Activated T-helper 1 cell treated with anti-CD3 and anti-CD28 coated beads, Interleukin-2, amount 50 U/mL, for 16 hours (primary cell): ENCODE measurements at places on chromosomes 6 and 20.

DNA sequence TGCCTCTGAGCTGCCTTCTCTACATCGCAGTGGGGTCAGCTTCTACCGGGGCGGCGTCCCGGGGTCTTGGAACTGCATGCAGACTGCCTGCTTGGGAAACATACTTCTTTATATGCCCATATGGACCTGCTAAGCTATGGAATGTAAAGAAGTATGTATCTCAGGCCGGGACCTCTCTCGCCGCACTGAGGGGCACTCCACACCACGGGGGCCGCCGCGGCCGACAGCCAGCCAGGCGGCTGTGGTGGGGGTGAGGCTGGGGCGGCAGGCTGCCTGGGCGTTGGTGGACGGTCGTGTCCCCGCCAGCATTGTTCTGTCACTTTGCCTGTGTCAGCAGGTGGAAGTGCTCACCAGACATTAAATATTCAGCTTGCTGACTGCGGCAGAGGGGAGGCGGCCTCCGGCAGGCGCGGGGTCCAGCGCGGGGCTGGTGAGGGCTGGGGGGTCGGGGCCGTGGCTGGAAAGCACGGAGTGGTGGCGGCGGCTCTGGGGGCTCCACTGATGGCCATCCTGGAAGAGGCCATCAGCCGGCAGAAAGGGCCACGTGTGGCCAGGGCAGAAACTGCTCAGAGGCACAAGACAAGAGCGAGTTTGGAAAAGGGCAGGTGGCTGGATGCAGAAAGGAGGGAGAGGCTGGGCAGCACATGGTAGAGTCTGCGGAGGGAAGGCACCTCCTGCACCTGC, 78.6 kb upstream of the GATA5 start:
- DNase-seq, result no peak

- DNase-seq, result no peak
Measured at GRCh38 chr20:55632592-55632991, 372.7 kb downstream of the CBLN4 start.

- no peak for DNase-seq
Measured at GRCh38 chr6:56416247-56416646, 168.9 kb upstream of the COL21A1 start.

GRCh38 chr6:138161338-138162110, at the start of gene ARFGEF3:
TSS of gene ARFGEF3 (plus strand) at chr6:138161939. CDS start at chr6:138162087, 148 bp downstream.
- no peak for DNase-seq

GRCh38 chr20:40960521-40960956, 68.1 kb upstream of the TOP1 start:
- no peak for DNase-seq

DNA sequence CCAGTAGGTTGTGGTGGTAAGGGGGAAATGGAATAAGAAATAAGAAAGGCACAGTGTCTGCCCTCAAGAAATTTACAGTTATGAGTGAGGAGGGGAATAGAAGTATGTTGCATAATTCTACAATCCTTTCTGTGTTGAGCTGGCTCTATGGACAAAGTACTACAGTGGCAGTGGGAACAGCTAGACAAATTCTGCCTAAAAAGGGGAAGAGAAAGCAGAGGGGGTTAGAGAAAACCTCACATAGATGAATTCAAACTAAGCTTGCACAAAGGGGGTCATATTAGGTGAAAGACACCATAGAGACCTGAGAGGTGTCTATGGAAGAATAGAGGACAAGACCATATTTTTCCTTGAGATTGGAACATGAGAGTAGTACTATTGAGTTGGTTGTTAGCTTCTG, 146.9 kb upstream of the VGLL2 start:
- no peak for DNase-seq

DNA sequence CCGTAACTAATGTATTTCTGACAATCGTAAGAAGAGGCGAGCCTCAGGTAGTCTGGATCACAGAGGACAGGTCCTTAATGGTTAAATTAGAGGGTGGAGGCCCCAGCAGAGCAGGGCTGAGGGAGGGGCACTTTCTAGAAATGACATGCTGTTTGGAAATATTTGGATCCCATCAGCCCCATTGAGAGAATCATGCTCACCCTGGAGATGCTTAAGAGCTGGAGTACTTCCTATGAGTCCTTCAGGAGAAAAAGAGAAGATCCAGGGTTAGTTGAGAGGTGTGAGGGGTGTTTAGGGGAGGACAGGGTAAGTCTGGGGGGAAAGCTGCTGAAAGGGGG, 123.0 kb downstream of the TCP11 start:
- DNase-seq, result no peak

GRCh38 chr6:81486234-81486633, 266.2 kb downstream of the TENT5A start:
- no peak for DNase-seq

- DNase-seq, result no peak
Measured at GRCh38 chr6:125859727-125860126, 69.0 kb downstream of the NCOA7 start.

DNA sequence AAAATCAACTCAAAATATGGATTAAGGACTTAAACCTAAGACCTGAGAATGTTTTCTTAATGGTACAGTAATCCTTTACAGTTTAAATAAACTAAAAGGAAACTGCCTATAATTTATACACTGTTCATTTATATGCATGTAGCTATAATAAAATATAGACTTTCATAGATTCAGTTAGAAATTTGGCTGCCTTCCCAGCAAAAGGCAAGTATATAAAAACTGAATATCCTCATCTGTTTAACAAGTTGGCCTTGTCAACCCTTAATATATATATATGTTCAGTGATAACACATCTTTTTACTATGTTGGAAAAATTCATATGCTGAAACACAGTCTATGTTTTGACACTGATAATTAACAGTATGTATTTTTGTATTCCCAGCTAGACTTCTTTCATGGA, 123.1 kb downstream of the GRIK2 start:
- no peak for DNase-seq

GRCh38 chr20:35311409-35311808, 19.2 kb upstream of the FAM83C start:
- DNase-seq, result no peak

DNA sequence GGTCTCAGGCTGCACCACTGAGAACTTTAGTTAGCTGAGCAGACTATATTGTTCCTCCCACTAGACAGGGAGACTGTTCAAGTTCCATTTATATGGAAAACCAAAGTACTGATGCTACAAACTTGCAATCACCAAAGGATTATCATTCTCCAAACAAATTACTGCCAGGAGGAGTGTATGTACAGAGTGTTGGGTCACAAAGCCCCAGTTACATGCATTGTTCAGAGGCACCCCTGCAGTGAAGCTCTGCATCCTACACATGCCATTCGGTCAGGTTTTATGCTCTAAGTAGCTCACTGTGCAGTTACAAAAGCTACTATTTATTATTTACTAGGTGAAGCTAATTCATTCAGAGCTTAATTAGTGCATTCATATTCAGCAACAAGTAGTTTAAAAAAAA, 75.8 kb downstream of the SMLR1 start:
- no peak for DNase-seq

DNA sequence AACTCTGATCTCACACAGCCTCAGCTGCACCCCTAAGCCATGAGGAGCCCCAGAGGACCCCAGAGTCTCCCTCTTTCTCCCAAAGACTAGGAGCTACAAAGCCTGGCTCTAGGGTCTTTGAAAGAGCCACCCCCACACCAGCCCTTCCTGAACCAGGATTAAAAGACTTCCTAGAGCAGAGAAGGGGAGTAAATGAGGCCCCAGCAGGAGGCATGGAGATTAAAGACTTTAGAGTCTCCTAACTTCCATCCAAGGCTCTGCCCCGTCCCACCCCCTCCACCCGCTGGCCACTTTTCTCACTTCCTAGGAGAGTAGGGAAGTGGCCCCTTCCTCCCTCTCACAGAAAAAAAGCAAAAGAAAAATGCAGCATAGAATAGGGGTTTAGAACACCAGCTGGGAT, 1.7 kb downstream of the PREX1 start:
- no peak for DNase-seq

DNA sequence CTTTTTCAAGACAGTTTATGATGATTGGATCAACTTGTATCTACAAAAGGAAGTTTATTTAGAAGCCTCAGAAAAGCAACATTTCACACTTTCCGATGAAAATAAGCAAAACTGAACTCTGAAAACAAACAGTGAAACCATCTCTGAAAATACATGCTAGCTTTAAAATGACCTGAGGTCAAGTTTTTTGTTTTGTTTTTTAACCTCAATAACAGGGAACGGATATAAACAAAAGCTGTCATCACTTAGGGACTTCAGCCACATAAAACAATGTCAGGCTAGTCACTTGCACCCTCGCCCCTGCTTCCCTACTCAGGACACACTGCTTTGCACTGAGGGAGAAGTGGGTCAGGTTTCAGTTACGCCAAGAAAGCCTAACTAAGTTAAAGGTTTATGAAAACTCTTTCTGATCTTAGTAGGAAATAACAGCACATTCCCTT, 11.6 kb downstream of the BACH2 start:
- no peak for DNase-seq

- DNase-seq, result no peak
Measured at GRCh38 chr20:60372822-60373221, 414.6 kb downstream of the CDH26 start.

DNA sequence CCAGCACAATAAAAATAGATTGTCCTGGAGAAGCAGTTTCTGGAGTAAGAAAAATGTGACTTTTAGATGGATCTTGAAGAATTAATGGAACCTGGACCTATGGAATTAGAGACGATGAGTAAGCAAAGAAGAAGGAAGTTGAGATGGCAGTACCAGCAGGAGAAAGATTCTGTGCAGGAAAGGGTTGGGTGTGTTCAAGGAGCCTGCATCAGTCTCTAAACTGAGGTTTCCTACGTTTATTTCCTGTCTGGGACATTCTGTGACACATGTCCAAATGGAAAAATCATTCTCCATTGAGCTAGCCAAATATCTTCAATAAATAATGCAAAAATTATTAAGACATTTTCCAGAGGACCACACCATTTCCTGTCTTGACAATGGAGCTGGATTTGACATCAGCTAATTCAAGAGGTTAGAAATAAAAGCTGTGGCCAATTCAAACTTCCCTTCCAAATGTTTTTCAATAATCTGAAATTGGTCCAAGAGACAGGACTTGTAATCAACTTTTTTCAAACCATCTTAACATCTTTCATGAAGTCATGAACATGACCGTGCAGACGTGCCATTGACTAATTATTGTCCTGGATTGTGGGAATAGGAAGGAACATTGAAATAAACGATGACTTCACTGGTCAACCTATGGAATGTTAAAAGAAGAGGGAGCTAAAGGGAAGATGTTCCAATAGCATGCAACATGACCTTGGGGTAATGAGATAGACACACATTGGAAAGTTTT, 198.3 kb downstream of the ZNF217 start:
- DNase-seq, result no peak

DNA sequence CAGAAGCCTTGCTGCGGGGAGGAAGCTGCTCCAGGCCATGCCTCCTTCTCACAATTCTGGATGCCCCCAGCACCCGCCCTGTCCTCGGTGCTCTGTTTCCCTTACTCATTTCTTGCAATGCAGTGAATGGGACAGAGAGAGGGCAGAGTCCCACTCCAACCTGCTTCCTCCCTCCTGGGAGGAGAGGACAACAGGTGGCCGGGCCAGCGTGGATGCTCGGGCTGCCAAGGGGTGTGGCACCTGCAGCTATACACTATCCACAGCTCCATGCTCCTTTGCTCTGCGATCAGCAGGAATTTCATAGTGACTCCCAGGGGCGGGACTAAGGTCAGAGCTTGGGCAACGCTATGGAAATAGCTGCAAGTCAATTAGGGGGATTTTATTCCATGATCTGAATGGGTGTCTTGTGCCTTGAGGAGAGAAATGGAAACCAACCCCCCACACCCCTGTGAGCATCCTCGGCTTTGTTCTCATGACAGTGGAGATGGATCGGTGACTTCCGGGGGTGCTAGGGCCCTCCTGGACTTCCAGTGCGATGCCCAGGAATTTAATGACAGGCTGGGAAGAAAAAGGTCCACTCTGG, 192.5 kb downstream of the MYLK4 start:
- DNase-seq, result no peak
